ENCODE measurements at places on chromosomes 2 and 18.

- no peak for DNase-seq
Measured at GRCh38 chr2:66305718-66306117, 129.2 kb upstream of the MEIS1 start.

DNA sequence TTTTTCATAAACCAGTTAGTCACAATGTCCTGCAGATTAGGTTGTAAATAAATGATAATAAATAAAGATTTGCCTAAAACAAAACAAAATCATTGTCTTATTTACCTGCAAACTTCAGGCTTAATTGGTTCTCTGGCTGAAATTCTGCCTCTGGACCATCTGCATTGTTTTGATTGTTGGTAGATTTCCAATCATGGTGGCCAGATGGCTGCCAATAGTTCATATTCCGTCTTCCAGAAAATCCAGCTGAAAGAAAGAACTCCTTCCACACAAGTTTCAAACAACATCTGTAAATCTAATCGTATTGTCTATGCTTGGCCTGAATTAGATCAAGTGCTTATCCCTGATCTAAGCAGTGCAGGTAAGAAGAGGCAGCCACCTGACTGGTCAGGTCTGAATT lies 771.1 kb upstream of the ZEB2 start:
- no peak for DNase-seq

DNA sequence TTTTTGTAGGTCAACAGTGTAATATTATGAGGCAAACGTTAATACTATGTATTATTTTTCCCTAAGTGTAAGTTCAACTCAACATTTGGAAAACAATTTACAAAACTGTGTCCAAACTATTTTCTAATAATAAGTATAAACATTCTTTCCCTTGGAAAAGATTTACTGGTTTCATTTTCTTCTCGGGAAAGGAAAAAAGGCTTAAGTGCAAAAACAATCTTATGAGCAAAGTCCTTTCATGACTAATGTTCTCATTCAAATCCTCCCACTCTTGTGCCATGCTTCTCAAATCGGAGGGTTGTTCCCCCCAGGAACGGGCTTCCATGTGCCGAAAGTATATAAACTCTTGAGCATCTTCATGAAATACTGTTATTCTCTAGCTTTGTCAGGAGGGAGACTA lies 19.8 kb upstream of the L3MBTL4 start:
- no peak for DNase-seq

- no peak for DNase-seq
Measured at GRCh38 chr2:142285480-142285879, 154.7 kb upstream of the LRP1B start.

GRCh38 chr2:173550143-173550542 lies 195.5 kb downstream of the CDCA7 start:
- DNase-seq, result no peak

- no peak for DNase-seq
Measured at GRCh38 chr2:117723483-117723882, 91.0 kb upstream of the DDX18 start.

DNA sequence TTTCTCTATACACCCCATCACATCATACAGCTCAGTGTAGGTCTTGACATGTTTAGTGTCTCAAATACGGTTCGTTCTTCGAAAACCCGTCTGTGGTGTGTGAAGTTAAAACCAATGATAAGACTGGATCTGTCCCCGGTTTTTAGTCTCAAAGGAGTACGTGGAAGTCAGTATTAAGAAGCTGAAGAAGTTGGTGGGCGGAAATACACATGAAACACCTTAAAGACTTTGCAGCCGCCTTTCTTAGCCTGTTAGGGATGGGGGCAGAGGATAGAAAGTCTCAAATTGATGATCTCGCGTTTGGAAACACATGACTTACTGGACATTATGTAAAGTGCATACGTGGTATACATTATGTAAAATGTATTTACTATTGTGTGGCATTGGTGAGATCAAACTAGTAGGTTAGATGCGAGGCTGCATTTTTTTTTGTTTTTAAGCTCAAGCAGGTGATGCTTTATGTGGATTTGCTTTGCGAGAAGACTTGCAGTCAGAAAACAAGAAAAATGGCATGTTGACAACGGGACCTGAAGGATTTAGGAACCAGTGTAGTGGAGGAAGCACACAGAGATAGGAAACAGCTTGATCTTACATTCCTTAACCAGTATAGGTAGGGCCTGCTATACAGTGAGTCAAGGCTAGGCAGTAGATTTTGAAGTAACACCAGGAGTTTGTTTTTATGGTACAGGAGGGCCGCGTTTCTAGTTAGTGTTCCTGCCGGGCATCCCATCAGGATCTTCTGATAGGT lies 1.2 kb downstream of the CNOT11 start:
- no peak for DNase-seq

DNA sequence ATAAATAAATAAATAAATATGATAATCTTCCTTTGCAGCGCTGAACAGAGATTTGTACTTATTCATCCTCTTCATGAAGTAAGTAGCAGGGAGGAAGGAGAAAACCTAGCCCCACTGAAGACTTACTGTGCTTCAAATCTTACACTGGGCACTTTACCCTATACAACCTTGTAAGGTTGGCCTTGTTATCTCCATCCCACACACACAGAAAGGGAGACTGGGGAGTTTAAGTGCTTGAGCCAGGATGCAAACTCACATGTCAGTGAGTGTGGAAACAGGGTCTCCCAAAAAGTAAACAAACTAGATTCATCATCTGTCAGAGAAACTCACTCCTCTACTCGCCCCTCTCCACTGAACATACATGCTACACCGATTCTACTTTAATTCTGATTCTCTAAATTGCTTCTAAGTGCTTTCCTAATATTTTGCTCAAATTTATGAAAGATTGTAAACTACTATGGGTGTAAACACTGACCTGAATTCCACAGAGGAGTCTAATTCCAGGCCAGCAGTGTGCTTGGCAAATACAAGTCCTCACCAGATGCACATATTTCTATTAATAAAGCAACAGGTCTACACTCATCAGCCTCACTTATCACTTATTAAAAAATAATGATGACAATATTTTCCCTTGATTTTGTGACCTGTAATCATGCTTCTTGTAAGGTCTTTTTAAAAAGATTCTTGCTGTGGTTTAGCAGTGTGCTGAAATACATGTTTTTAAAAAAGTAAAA lies 155.5 kb downstream of the TCF4 start:
- no peak for DNase-seq

- no peak for DNase-seq
Measured at GRCh38 chr2:43238813-43239212, 12.4 kb upstream of the ZFP36L2 start.

DNA sequence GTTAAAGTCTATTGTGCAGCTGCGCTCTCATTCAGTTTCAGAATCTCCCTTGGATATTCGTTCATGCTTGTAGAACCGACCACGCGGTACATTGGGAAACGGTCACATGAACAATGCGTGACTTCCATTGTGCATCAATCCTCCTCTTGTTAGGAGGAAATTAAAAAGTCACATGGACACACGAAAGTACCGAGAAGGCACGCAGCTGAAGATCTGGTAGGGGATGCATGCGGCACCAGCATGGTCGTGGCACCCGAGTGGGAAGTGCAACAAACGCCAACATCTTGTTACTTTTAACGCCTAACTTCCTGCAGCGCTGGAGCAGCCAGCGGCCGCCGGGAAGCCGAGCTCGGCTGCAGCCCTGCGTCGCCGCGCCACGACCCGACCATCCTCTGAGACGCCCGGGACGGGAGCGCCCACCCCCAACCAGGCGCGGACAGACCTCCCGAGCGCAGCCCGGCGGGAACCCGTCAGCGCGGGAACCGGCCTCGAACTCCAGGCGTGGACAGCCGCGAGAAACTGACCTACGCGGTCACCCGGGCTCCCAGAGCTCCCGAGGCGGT lies 412 bp downstream of the OSBPL1A start:
- DNase-seq, result peak; percentile 70

- DNase-seq, result no peak
Measured at GRCh38 chr2:39061280-39061679, 59.6 kb downstream of the SOS1 start.

DNA sequence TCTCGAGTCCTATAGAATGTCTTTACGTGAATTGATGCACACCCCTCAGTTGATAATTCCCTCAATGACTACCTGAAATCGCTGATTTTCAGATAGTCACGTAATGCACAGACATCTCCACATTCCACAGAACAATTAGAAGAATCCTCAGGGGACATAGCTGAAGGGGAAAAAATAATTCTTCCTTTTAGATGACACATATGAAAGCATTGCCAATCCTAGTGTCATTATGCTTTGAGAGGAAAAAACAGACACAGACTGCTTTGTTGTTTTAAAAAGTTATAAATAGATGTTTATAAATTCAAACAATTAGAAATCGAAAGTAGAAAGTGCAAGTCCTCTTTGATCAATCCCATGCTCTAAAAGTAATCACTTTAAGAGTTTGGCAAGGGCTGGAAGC lies 100.6 kb upstream of the FN1 start:
- no peak for DNase-seq

GRCh38 chr2:96174251-96175144 lies 29.3 kb upstream of the DUSP2 start:
- DNase-seq, result peak; percentile 72

GRCh38 chr2:231821908-231822307 lies 35.7 kb downstream of the COPS7B start:
- DNase-seq, result no peak

DNA sequence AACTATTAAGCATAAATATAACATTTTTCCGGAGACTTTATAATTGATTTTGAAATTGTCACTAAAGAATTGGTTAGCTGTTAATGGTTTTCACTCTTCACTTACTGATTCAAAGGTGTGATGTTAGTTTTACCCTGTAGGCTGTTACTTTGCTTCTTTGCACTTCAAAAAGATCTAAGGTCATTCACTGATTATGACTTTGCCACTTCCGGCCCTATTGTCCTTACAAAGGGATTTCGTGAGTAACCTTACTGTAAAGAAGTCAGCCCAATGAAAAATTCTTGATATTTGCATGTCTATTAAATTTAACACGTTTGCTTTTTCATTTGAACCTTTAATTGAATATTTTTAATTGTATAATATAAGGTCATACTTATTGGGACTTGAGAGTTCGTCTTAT lies 61.4 kb downstream of the GREB1L start:
- DNase-seq, result no peak

GRCh38 chr2:221109552-221109951 lies 462.6 kb downstream of the EPHA4 start:
- DNase-seq, result no peak

DNA sequence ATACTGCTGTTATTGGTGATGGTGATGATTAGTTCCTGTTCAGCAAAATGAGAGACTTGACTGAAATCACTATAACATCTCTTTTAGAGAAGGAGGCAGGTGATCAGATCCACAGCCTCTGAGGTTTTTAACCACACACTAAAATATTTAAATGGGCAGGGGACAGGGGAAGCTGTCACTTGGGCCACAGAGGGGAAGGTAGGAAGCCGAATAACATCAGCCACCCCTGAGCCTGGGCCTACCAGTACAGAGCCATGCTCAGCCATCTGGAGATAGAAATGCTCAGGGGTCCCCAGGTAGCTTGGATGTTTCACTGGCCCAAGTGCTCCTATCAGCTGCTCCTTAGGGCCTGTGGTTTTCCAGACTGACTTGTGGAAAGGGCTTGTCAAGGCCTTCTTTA lies 122.3 kb downstream of the MRO start:
- DNase-seq, result no peak

- no peak for DNase-seq
Measured at GRCh38 chr2:174802459-174802858, 38.2 kb upstream of the CHRNA1 start.

DNA sequence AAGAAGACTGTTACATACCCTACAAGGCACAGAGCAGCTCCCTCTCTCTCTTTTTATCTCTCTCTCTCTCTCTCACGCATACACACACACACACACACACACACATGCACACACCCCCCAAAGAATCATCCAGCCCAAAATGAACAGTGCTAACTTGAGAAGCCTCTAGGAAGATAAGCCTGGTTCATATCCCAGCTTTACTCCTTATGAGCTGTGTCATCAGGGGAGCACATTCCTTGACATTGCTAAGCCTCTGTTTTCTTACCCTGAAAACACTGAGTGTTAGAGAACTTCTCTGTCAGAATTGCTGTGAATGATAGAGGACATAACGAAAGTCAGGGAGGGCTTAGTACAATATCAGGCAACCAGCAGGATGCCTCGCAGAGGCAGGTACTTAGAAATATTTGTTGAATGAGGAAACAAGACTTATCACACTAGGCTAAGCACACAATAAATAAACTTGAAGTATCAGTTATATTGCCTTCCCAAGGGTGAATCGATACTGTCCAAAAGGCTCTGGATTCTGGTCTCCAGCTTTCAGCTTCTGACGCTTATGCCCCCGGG lies 725.6 kb upstream of the ID2 start:
- no peak for DNase-seq

- DNase-seq, result no peak
Measured at GRCh38 chr2:140177086-140177485, 1396.9 kb upstream of the NXPH2 start.

GRCh38 chr2:20146401-20146800 lies 78.5 kb downstream of the SDC1 start:
- DNase-seq, result no peak

DNA sequence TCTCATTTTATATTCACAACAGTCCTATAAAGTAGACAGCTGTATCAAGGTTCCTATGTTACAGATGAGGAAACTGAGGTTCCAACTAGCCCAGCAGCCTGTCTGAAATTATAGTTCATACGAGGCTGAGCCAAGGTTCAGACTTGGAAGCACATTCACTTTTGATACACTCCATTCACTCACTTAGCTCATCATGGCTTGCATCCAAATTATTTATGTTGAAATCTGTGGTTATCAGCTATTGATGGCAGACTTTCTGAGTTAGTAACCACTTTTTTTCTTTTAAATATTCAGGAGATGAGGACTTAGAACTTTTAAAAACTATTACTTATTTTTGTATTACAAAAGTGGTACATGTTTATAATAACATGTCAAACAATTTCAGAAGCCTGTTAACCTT lies 188.2 kb downstream of the MTX2 start:
- no peak for DNase-seq

- peak; percentile 56 for DNase-seq
Measured at GRCh38 chr2:133421516-133422324, 146.5 kb downstream of the NCKAP5 start.

- DNase-seq, result no peak
Measured at GRCh38 chr2:227057060-227057459, 106.9 kb downstream of the COL4A4 start.

DNA sequence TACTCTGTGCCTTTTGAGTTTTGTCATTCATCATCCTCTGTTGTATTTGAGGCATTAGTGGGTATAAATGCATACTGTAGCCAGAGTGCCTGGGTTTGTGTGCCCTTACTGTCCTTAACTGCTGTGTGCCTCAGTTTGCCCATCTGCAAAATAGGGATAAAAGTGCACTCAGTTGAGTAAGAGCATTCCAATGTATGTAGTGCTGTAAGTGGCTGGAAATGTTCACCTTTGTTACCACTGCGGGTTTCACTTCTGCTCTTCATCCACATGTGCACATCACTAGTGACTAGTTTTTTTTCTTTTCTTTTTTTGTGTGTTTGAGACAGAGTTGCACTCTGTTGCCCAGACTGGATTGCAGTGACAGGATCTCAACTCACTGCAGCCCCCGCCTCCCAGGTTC lies 39.9 kb downstream of the PLEKHB2 start:
- no peak for DNase-seq

DNA sequence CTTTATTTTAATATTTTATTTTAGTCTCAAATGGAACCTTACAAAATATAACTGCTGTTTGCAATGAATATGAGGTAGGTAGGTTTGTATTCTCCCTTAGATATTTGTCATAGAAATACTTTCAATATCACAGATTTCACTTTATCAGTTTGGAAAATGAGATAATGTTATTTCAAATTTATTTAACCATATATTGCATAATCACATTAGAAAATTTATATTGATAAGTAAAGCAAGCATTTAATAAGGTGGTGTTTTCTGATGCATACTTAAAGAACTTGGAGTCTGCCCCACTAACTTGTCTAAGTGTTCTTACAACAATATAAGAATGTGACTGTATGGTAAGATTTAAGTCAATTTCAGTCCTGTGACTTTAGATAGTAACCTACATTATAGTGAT lies 85.1 kb downstream of the UBE2E3 start:
- DNase-seq, result no peak
